Keratinocyte (primary cell): ENCODE measurements at places on chromosomes 12 and 14. TPM values are rescaled to one million over a fixed set of nuclear protein-coding genes. Genes with fewer than 3 reads are reported as not detected.

STON2 gene
- 82.3 to 103 TPM (median 103 TPM) in 3 replicates for polyA plus RNA-seq

SLC7A7 gene
- 0.20 to 0.65 TPM (median 0.33 TPM) in 3 replicates for polyA plus RNA-seq

LRTM2 gene
- not detected in 3 replicates for polyA plus RNA-seq

KCNC2 gene
- polyA plus RNA-seq = not detected in 3 replicates

ZBTB25 gene
- 5.3 to 6.8 TPM (median 5.7 TPM) in 3 replicates for polyA plus RNA-seq

KLRK1 gene
- polyA plus RNA-seq = not detected in 3 replicates

DIO2 gene
- 0.01 to 0.67 TPM (median 0.22 TPM) in 3 replicates for polyA plus RNA-seq

HSPB8 gene
- polyA plus RNA-seq = 2.5 to 7.4 TPM (median 3.0 TPM) in 3 replicates

DNA sequence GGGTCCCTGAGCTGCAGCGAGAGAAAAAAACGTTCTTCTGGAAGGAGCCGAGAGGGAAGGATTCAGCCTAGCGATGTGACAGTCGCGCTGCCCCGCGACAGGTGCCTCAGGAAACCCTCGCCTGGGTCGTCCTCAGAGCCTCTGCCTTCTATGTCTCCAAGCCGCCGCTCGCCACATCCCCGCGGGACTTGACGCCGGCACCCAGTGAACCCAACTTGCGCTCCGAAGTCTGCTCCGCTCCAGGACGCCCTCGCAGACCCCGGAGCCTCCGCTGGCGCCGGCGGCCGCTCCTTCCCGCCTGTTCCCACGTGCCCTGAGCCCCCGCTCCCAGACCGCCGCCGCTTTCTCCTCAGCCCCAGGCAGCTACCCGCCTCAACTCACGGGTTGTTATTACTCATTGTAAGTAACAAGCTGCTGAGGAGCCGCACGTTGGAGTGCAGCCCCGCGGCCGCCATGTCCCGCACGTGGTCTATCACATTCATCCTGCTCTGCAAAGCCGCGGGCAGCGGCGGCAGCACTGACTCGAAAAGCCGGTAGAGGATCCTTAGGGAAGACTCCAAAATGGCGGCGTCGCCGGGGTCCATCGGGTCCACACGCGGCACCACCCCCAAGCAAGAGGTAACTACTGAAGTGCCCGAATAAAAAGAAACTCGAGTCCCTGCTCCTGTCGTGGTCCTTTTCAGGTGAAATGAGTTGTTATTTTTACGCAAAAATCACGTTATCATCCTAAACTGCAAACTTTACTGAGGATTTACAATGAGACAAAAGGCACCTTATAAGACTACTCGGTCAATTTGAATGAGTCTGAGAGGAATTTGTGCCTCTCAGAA, at the start of gene ANAPC7:
ANAPC7 (minus strand) TSS at position 563 of the 830 bp plus-strand sequence; CDS start at position 482, 81 bp downstream.
- peak; percentile 59 for DNase-seq

DNA sequence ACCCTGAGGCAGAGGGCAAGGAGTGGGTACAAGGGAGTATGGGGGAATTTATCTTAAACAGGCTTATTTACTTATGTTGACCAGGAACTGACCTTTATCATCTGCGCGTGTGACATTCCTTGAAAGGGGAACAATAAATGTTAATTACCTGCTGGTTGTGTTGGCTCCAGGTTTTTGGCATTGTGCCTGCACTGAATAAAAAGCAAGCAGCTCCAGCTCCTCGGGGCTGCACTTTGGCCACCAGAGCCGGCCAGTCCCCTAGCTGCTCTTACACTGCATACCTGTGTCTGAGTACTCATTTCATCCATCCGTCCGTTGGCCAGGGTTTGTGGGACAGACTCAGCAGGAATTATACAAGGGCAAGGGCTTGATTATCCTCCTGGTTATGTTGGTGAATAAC, 68.8 kb upstream of the GTF2A1 start:
- DNase-seq = no peak

- DNase-seq = no peak
Measured at GRCh38 chr14:46137786-46138185, 513.8 kb downstream of the RPL10L start.

GRCh38 chr12:56257491-56258067, 605 bp downstream of the ANKRD52 start:
- DNase-seq = no peak

GRCh38 chr12:116916714-116917114, 6.0 kb downstream of the FBXW8 start:
- DNase-seq = peak; percentile 28

DNA sequence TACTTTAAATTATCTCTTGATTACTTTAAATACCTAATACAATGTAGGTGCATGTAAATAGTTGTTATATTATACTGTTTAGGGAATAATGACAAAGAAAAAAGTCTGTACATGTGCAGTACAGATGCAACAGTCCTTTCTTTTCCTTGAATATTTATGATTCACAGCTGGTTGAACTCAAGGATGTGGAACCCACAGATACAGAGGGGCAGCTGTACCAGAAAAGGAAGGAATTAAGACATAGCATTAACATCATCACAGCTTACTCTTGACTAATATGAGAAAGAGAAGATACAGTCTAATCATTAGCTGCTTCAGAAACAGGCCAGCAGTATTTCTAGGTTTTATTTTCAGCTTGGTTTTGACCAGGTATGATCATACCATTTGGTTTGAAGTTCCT, 34.7 kb upstream of the AP4S1 start:
- DNase-seq = no peak

- no peak for DNase-seq
Measured at GRCh38 chr12:64681200-64682052, 71.1 kb downstream of the RASSF3 start.

GRCh38 chr12:104294927-104295668, 8.4 kb upstream of the EID3 start:
- DNase-seq = no peak

- DNase-seq = no peak
Measured at GRCh38 chr14:96484399-96484798, 17.8 kb upstream of the PAPOLA start.

GRCh38 chr12:82458101-82458500, 99.8 kb downstream of the METTL25 start:
- no peak for DNase-seq

GRCh38 chr14:71497645-71498086, 434.6 kb upstream of the RGS6 start:
- DNase-seq = peak; percentile 9

- DNase-seq = peak; percentile 26
Measured at GRCh38 chr14:105118646-105119407, 49.7 kb downstream of the JAG2 start.

GRCh38 chr14:53144244-53144643, 8.9 kb downstream of the DDHD1 start:
- no peak for DNase-seq

DNA sequence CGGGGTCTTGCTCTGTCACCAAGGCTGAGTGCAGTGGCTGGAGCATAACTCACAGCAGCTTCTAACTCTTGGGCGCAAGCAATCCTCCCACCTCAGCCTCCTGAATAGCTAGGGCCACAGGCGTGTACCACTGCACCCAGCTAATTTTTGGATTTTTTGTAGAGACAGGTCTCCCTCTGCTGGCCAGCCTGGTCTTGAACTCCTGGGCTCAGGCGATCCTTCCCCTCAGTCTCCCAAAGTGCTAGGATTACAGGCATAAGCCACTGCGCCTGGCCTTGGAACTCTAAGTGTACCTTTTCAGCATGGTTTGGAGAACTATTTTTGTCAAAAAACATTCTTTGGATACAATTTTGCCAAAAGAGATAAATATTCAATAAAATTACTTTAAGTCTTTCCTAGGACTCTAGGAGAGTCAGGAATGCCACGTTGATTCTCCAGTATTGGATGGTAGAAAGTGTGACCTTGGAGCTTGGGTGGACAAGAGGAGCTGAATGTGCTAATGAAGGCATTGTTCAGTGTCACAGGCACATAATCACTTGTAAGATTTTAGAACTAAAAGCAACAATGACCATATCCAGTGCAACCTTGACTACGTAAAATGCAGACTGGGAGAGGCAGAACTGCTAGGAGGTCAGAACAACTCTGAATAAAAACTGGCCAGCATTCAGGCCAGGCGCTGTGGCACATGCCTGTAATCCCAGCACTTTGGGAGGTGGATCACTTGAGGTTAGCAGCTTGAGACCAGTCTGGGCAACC, 2.8 kb downstream of the SRSF9 start:
- DNase-seq = no peak

- no peak for DNase-seq
Measured at GRCh38 chr14:65502676-65503124, 90.2 kb downstream of the FUT8 start.

- DNase-seq = no peak
Measured at GRCh38 chr12:6337958-6338433, 3.9 kb downstream of the TNFRSF1A start.

- no peak for DNase-seq
Measured at GRCh38 chr12:126668961-126669360, 1598.0 kb upstream of the TMEM132C start.

DNA sequence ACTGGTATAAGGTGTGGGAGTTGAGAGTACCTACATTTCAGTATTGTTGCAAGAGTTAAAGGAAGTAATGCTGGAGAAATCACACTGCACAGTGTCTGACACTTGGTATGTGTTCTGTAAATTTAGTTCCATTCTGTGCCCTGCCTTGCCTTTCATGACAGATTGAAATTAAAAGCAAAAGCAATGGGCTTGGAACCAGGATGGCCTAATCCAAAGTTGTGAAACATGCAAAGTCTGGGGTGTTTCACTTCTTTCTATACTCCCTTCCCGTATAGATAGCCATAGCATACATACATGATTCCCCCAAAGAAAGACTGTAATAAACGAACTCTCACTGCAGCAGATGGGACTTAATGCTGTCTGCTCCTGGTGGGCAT, 281.1 kb downstream of the NRXN3 start:
- DNase-seq = no peak

GRCh38 chr12:117768860-117769259, 199.9 kb downstream of the KSR2 start:
- no peak for DNase-seq

DNA sequence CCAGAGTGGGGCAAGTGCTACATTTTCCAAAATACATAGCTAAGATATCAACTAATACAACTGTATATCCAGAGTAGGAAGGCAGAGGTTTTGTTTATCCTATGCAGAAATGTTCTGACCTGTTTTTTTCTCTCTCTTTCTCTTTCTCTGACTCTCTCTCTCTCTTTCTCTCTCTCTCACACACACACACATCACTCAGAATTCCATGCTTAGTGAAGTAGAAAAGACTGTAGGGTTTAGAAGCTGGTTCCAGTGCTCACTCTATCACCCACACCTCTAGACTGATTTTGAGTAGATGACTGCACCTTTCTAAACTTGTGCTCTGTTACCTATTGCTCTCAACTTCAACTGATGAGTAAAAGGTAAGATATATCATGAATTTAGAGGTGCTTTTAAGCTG, 356.7 kb downstream of the LRIG3 start:
- DNase-seq = no peak

GRCh38 chr14:95521001-95521400, 4.6 kb upstream of the SYNE3 start:
- DNase-seq = no peak

DNA sequence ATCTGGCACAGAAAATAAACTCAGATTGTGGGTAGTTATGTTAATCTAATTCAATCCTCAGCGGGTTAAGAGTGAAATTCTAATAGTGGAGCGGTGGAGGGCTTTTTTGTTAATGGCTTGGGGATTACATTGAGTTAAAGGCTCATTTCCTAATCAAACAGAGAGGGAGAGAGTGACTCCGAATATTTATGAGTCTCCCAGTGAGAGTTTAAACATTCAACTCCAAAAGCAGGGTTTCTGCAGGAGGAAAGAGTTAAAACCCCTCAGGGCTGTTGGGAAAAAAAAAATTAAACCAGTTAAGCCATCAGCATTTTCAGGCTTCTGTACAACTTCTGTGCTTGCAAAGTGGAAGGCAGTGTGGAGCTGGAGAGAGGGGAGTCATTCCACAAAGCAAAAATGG, 62.1 kb upstream of the ESRRB start:
- DNase-seq = no peak

DNA sequence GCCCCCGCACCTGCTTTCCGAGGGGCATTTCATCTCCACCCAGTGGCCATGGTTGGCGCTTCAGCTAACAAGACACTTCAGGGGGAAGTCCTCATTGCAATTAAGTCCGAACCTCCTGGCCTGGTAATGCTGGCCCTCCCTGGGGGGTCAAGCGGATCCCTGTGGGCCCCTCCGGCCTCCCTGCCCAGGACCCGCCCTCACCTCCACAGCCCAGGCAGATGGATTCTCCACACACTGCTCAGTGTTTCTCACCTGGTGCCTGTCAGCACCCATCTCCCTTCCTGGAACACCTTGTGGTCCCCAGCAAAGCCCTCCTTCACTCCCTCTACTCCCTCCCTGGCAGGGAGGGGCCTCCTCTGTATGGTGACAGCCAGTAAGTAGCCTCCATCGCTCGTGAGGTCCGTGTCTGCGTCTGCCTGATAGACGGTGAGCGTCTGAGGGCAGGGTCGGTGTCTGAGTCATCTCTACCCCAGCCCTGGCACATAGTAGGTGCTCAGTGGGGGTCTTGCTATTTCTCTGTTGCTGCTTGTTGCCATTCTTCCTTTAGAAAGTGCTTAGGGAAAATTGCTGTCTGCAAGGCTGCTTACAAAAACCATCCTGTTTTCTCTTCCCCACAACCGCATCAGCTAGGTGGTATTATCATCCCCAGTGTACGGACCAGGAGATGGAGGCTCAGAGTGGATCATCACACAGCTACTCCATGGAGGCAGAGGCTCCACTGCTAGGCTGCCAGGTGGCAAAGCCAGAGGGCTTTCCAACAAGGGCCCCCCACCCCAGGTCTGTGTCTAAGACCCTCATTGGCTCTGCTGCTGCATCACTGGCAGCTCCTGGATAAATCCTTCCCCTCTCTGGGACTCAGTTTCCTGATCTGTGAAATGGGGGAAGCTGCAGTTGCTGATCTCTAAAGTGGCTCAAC, 39.7 kb upstream of the EML1 start:
- no peak for DNase-seq

GRCh38 chr12:19712041-19712440, 272.7 kb downstream of the AEBP2 start:
- DNase-seq = no peak

- no peak for DNase-seq
Measured at GRCh38 chr14:71748196-71748595, 184.0 kb upstream of the RGS6 start.

- no peak for DNase-seq
Measured at GRCh38 chr14:60544659-60545058, 35.7 kb downstream of the SIX6 start.

DNA sequence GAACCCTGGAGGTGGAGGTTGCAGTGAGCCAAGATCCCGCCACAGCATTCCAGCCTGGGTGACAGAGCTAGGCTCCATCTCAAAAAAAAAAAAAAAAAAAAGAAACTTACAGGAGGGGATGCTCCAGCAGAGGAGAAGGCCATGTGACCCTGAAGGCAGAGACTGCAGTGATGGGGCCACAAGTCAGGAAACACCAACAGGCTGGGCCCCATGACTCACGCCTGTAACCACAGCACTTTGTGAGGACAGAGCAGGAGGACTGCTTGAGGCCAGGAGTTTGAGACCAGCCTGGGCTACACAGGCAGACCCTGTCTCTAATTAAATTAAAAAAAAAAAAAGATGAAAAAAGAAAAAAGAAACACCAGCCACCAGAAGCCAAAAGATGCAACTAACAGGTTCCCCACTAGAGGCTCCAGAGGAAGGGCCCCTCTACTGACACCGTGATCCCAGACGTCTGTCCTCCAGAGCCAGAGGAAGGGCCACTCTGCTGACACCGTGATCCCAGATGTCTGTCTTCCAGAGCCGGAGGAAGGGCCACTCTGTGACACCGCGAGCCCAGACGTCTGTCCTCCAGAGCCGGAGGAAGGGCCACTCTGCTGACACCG, 9.1 kb upstream of the GLT1D1 start:
- no peak for DNase-seq

GRCh38 chr12:124475295-124476010, 92.0 kb downstream of the NCOR2 start:
- no peak for DNase-seq
